ENCODE measurements at places on chromosomes 3 and 15. TPM values are rescaled to one million over a fixed set of nuclear protein-coding genes. Genes with fewer than 3 reads are reported as not detected.

The SPTSSB gene
- 4.1 TPM for total RNA-seq

The ARGFX gene
- not detected for total RNA-seq

The ZDHHC19 gene
- total RNA-seq: not detected

The UQCRC1 gene
- 184 TPM for total RNA-seq

The C3orf20 gene
- 0.22 TPM for total RNA-seq

The CTNNB1 gene
- 746 TPM for total RNA-seq

The NIPA2 gene
- 51.1 TPM for total RNA-seq

The SSUH2 gene
- 0.77 TPM for total RNA-seq

The ASB14 gene
- total RNA-seq: 0.33 TPM

The THBS1 gene
- 177 TPM for total RNA-seq

The PRSS50 gene
- total RNA-seq: 1.2 TPM

The PIGZ gene
- 7.8 TPM for total RNA-seq

The GHSR gene
- total RNA-seq: not detected

The RBSN gene
- 60.1 TPM for total RNA-seq

The KBTBD8 gene
- 7.5 TPM for total RNA-seq

The SI gene
- not detected for total RNA-seq

The PLA1A gene
- total RNA-seq: 1.3 TPM

The FAM81A gene
- total RNA-seq: 4.2 TPM

The MAP3K13 gene
- 69.7 TPM for total RNA-seq

The LRRC2 gene
- total RNA-seq: 3.6 TPM

The GPR160 gene
- total RNA-seq: 61.7 TPM

The SCG5 gene
- 42.4 TPM for total RNA-seq

The NANOGP8 gene
- total RNA-seq: not detected

The WDR49 gene
- total RNA-seq: 1.1 TPM

The ACKR4 gene
- total RNA-seq: 6.6 TPM

The CEMIP gene
- 4.0 TPM for total RNA-seq

The ESYT3 gene
- 3.6 TPM for total RNA-seq

The HTR3E gene
- not detected for total RNA-seq

The GOLGA6D gene
- total RNA-seq: not detected

The ROBO2 gene
- total RNA-seq: 132 TPM

The PPP1R14D gene
- not detected for total RNA-seq

The CX3CR1 gene
- 1.8 TPM for total RNA-seq

The AP3B2 gene
- total RNA-seq: 30.6 TPM

The CDC25A gene
- 4.6 TPM for total RNA-seq

The SLC28A1 gene
- total RNA-seq: 0.16 TPM

The FETUB gene
- not detected for total RNA-seq

The AQP9 gene
- total RNA-seq: 2.9 TPM

The ZNF197 gene
- total RNA-seq: 59.5 TPM

The FEZF2 gene
- 14.3 TPM for total RNA-seq

The NMNAT3 gene
- 21.2 TPM for total RNA-seq

The ATXN7 gene
- total RNA-seq: 32.7 TPM

The SHC4 gene
- 4.3 TPM for total RNA-seq

The CAMK1 gene
- 20.4 TPM for total RNA-seq

The PLA2G4B gene
- total RNA-seq: 8.0 TPM

The TMEM45A gene
- 16.9 TPM for total RNA-seq

The SGO1 gene
- total RNA-seq: 6.6 TPM

The FANCD2OS gene
- total RNA-seq: not detected

The CCR3 gene
- total RNA-seq: not detected

The TTLL13 gene
- not detected for total RNA-seq

The CYP1A1 gene
- total RNA-seq: 0.55 TPM

The CHAC1 gene
- total RNA-seq: 2.5 TPM

The IQCH gene
- total RNA-seq: 9.3 TPM

The ERC2 gene
- total RNA-seq: 24.2 TPM

The TF gene
- total RNA-seq: 1,294 TPM

The GRIP2 gene
- total RNA-seq: 9.1 TPM

The SERINC4 gene
- total RNA-seq: 3.8 TPM

The SLC51B gene
- total RNA-seq: 0.60 TPM

The PCOLCE2 gene
- 14.8 TPM for total RNA-seq

The SLC6A20 gene
- 6.2 TPM for total RNA-seq

The RTP1 gene
- not detected for total RNA-seq

All from camera-type eye (tissue), 1 donor.